ENCODE measurements at places on chromosomes 12 and 14.
A peak's percentile ranks its signal among the peaks of the same experiment; 100 is the strongest.

DNA sequence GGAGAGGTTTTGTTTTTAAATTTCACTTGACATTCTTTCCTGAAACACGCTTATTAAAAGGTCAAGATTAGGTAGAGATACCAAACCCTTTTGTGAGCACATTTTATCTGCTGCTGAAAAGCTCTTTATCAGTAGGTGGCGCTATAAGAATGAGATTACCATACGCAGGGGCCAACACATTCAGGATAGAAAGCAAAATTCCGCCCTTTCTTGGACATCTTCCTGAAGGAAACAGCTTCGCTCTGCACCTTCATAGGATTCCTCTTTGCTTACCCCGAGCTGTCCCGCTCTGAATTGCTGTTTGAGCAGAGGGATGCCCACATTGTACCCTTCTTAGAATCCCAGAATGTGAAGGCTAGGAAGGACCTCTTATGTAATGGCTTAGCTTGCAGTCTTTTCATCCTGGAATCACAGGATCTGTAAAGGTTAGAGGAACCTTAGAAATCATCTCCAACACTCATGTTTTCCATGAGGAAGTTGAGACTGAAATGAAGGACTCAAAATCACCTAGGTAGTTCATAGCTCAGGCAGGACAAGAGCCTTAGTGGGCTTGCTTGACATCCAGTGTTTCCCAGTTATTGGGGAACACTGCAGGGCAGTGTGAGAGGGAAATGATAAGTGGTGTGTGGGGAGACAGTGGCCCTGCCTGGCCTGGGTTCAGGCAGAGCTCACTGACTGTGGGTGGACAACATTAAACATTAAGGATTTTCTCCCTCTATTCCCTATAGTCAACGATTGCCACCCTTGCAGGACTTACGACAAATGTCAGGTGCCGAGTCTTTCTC lies 38.7 kb upstream of the CRY1 start:
- DNase-seq, result peak; percentile 11

DNA sequence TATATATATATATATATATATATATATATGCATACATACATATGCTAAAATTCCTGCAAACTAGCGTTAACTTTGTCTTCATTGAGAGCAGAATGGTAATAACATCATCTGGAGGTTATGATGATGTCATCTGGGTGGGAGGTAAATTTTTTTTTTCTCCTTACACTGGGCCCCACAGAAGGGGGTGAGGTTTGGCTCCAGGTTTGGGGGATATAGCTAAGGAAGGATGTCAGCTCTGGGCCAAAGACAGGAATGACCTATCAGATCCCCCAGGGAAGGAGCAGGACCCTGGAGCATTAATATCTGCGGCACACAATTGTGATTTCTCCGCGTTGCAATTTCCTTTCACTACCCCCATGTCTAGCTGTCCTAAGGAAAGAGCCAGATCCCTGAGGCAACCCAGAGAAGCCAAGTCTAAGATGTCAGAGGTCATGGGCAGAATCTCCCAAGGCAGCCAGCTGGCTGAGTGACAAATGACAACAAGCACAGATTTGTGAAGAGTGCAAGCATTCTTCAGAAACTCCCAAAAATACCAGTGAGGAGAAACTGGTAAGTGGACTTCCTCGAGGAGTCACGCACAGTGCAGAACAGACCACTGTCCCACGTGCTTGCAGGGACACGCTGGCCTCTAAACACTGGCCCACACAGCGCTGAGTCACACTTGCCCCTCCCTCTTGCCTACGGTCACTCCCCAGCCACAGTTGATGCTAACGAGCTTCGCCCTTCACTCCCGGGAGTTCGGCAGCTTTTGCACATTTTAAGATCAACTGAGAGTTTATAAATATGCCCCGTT lies 9.9 kb downstream of the UBC start:
- no peak for DNase-seq

DNA sequence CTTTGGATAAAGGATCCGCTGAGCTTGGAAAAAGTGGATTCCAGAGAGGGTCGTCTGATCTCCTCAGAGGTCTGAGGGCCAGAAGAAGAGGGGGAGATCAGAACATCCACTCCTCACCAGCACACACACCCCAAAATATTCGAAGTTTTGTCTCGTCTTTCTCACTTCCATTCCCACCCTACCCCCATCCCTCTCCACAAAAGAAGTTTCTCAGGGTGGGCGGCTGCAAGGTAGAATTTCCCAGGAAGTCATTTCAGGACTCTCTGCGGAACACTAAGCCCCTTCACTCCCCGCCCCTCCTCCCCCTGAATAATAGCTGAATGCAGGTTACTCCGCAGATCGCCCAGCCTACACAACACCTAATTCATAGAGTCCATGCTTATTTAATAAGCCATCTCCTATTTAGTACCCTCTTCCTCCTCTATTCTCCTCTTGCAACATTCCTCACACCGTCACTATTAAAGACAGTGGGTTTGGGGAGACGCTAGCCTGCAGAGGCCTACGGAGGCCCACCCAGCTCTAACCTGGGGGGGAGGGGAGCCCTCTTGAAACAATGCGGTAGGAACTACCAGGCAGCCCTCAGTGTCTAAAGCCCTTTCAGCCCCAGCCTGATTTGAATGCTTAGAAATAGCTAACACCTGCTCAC lies 649 bp upstream of the SALL2 start:
- no peak for DNase-seq

DNA sequence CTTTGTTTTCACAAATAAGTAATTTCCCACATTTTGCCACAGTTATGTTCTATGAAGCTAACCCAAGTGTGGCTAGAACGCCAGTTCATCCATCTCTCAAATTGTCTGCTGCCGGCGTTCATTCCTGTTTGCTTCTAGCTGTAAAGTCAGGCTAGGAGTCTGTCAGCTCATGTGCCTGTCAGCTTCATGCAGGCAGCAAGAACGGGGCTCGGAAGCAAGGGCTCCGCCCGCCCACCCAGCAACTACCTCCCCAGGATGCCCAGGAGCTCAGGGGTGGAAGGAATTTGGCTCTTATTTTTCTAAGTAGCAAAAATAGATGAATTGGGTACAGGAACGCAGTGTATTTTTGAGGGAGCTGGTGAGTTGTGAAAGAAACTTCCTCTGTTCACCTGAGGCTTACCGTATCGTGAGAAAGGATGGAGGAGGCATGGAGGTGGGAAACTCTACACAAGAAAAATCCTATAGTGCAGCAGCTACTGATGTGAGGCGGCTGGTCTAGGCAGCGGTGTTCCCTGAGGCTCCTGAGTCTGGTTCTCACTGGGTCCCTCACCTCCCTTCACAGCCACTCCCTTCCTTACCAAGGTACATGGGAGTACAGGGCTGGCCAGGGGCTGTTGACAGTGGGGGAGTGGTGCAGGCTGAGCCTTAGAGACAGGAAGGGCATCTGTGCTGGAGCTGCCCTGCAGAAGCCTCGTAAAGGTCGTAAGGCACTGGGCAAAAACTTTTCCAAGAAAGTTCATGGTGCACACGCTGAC lies 54.5 kb upstream of the AMN start:
- DNase-seq, result no peak

GRCh38 chr14:49951691-49952345 lies 58.9 kb downstream of the ARF6 start:
- no peak for DNase-seq

DNA sequence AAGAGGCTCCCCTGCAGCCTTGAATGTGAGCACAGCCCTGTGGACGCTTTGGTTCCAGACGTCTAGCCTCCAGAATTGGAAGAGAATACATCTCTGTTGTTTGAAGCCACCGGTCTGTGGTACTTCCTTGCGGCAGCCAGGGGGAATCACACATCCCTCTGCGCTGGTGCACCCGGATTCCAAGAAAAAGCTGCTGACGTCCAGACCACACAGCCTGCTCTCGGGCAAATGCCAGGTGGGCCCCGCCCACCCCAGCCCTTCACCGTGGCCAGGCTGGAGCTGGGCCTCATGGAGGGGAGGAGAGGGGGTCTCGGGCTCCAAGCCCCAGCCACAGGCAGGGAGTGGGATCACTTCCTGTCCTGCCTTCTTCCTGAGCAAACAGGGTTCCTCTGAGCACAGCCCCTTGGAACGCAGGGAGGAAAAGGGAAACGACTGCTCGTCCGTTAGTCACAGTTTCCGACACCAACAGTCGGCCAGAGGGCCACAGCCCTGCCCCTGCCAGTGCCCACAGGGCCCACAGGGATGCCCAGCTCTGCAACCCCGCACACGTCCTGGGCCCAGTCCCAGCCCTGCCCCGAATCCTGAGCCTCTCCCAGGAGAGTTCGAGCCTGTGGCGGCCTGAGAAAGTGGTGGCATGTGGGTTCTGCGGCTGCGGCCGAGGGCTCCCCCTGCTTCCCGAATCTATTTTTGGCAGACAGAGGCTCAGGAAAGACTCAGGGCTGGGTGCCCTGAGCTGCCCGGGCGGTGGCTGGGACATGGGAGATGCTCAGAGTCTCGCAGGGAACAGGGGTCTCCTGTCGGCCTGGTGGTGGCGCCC lies 85.3 kb downstream of the RFLNA start:
- DNase-seq, result no peak

- DNase-seq, result no peak
Observed at GRCh38 chr14:102095231-102095870, 8.5 kb upstream of the HSP90AA1 start.

GRCh38 chr12:14696265-14696741 lies at the start of gene GUCY2C:
GUCY2C (minus strand) TSS chr12:14696599; CDS start chr12:14696448, 151 bp downstream.
- no peak for DNase-seq

- DNase-seq, result no peak
Observed at GRCh38 chr14:74942608-74943007, 12.8 kb downstream of the PGF start.

DNA sequence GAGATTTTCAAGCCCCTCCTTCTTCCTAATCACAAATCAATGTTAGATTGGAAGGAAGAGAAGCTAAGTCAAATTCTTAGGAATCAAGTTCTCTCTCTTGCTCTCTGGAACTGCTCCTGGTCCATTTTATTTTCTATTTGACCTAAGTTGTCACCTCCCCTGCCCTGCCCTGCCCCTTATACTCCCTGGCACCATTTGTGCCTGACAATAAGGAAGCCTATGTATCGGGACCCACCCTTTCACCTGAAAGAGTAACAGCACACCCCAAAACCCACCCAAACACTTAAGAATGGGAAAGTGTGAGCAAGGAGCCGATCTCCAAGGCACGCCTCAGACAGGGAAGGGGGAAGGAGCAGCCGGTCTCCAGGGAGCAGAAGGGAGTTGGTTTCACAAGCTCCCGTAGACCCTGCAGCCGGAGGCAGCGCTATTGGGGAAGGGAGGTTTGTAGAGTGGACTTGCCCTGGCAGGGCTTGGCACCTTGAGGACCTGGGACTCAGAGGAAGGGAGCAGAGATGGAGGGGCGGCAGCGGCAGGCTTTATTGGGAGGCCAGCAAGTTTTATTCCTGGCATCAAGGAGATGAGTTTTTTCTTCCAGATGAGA lies 1.6 kb downstream of the LRRC74A start:
- DNase-seq, result no peak

DNA sequence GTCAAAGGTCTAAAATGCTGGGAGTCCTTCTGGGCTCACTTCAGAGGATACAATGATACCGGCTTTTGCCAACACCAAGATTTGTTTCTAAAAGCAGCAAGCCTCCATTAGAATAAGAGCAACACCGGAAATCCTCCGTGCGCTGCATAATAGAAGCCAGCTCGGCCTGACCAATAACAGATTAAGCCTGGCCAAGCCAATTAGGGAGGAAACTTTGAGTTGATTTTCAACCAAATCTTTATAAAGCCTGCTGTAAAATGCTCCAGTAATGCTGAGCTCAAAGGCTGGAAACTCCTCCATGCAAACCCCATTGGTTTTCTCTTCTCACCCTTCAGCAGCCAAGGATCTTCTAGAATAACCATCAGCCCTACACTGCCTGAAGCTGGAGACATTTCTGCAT lies 150.1 kb downstream of the NTF3 start:
- DNase-seq, result no peak

DNA sequence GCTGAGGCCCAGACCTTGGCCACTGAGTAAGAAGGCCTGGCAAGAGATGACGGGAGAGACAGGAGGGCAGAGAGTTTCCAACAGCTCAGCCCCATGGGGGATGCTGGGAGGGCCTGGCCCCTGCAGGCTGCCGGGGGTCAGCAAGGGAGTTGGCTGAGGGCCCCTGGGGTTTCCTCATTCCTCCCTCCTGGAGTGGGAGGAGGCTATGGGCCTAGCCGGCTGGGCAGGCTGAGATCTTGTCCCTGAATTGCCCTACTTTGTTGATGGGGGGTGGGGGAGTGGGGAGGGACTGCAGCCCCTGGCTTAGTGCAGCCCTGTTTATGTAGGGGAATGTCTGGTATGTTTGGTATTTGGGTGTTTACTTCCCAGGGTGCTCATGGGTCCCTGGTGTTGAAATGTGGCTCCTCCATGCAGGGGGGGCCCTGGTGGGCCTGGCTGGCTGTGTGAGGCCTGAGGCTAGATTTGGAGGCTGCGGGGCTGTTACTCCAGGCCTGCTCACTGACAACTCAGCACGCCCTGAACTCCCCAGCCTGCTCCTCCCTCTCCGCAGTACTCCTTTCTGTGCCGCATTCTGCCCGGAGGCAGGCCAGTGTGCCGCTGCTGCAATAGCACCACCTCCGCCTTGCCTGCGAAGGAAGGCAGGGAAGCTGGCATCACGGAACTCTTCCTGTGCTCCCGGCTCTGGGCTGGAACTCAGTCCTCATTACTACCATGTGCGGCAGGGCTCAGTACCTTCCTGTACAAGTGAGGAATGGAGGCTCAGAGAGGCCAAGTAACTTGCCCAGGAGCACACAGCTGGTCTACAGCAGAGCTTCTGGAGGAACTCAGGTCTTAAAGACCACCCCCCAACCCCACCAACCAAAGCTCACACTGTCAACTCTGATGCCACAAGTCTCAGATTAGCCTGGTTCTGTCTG lies 25.3 kb downstream of the JDP2 start:
- DNase-seq, result peak; percentile 19

DNA sequence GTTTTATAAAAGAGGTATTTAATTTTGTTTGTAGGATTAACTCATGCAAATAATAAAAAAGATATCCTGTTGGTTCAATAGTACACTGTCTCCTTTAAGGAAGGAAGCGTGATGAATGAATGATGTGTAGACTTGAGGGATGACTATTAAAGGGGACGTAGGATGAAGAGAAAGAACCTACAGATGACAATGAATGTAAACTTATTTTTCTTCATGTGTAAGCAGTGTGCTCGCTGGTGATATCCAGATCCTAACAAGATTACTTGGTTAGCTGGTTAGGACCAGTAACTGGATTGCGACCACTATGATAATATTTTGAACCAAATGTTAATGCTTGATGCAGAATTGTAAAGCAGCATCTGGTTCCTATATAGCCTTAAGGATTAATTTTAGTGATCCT lies 2.6 kb downstream of the ARF6 start:
- DNase-seq, result no peak

DNA sequence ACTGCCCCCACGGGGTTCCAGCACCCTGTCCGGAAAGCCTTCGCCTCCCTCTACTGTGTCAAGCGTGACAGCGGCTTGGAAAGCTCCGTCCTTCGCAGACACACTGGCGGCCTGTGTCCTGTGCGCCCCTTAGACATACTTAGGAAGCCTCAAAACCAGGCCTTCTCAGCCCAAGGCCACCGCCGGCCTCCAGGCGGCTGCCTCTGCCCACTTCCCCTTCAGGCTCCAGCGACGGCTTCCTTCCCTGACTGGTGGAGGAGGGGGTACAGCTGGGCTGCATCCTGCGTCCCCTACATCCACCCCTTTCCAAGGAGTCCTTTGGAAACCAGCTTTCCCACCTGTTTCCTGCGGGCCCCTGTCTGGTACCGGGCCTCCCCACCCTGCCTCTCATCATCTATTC lies 2.5 kb upstream of the CACNA2D4 start:
- DNase-seq, result no peak

GRCh38 chr12:92528097-92528496 lies 174.7 kb upstream of the PLEKHG7 start:
- no peak for DNase-seq

- no peak for DNase-seq
Observed at GRCh38 chr12:118959348-118959747, 22.0 kb upstream of the SRRM4 start.

GRCh38 chr12:104942075-104942474 lies 16.0 kb downstream of the SLC41A2 start:
- no peak for DNase-seq

Measured in progenitor cell of endocrine pancreas (in vitro differentiated cells).